Vagina (tissue), 2 donors: ENCODE measurements at places on chromosomes 12 and 14.

DNA sequence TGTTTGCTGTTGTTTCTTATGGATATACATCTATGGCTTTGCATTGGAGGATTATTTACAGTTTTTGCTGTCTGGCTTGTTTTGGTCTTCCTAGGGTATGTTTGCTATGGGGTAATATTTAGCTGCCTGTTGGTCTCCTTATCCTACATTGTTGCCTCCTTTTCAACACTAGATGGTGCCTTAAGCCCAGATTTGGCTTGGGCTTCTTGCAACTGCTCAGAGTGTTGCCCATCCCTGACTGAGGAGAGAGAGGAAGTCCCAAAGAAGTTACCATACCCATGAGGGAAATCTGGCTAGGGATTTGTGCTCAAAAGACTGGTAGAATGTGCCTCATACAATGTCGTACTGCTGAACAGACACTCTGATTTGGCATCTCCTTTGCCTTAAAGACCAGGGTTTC, 94.6 kb upstream of the MUCL1 start:
- DNase-seq, result no peak

GRCh38 chr14:105502446-105503295, 11.6 kb downstream of the TEDC1 start:
- DNase-seq, result no peak

- peak; percentile 34 for DNase-seq
Measured at GRCh38 chr14:97687944-97688630, 890.9 kb downstream of the VRK1 start.

DNA sequence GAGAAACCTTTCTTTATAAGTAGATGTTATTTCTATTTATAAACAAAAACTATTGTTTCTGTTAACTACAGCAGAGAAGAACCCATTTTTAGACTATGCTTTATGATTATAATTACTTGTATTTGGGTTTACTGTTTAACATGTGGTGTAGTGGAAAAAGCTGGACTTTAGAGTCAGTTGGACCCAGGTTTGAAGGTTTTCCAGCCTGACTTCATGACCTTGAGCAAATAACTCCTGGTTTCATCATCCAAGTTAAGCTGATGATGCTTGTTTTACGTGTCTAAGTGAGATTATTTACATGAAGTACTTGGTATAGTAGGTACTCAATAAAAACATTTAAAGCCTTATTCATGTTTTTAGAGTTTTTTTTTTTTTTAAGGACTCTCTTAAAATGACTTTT, 221.8 kb upstream of the ARHGAP5 start:
- DNase-seq, result no peak

- DNase-seq, result no peak
Measured at GRCh38 chr14:23008831-23009230, 1.1 kb downstream of the C14orf93 start.

DNA sequence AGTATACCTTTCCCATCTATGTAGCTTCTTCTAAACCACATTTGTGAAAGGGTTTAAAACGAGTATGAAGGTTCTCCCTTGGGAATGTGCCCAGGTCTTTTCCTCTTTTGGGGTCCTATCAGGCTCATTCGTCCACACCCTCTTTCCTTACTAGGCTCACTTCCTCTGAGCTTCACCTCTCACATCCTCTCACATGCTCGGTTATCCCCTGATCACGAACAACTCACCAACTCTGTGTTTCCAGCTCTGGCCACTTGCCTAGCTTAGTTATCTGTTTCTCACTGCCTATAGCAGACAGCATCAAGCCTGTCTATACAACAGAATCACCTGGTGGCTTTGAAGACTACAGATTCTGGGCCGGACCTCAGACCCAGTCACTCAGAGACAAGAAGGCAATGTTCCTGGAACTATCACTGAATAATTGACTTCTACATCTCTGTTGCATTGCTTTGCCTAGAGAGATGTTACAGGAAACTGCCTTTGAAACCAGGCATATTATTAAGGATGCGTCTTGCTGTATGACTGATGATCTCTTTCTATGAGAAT, 158.2 kb downstream of the FOXN3 start:
- no peak for DNase-seq

GRCh38 chr12:95143621-95144205, 70.3 kb upstream of the NR2C1 start:
- no peak for DNase-seq

GRCh38 chr12:1912580-1913376, 5.7 kb downstream of the CACNA2D4 start:
- DNase-seq, result no peak

DNA sequence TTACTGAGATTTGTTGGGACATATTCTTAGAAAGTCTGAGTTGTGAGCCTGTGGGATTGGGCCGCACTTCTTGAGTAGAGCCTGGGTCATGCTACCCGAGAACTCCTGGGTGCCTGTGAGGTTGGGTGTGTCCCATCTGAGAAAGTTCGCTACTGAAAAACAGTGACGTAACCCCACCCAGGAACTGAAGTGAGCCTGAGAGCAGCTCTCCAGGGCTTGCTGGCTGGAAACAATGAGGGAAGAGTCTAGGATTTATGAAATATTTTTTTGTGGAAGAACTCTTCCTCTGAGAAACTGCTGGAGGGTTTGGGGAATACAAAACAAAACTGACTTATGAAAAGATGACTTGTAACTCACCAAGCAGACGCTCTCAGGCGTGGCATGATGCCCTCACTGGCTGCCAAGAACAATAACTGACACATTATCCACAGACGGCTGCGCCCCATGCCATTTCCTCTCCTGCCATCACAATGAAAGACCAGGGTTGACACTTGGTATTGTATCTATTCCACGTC, 69.2 kb downstream of the RASSF3 start:
- no peak for DNase-seq

GRCh38 chr14:89702073-89702875, 252.3 kb downstream of the EFCAB11 start:
- DNase-seq, result no peak

DNA sequence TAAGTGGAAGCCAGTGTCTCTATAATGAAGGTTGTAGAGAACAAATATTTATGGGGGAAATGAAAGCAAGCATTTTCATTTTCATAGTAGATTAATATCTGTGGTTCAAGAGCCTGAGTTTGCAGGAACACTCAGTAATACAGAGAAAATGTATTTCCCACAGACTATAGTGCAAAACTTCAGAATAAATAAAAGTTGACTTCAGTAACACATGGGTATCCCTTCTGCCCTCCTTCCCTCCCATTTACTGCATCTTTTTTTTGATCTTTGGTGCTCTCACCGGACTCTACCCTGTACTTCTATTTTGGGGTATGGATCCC, 75.3 kb upstream of the AMN1 start:
- no peak for DNase-seq

DNA sequence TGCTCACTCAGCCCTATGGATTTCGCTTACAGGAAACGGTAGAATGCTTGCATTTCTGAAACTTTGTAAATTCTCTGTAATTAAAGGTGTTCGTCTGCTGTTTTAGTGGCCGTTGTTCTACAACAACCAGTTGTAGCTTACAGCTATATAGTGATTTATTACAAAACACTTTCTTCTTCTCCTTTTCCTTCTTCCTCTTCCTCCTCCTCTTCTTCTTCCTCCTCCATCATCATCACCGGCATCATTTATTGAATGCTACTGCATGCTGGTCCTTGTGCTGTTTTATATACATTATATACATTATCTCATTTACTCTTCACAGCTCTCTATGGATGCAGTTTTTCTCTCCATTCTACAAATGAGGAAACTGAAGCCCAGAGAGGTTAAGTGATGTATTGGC, 6.4 kb downstream of the ETV6 start:
- DNase-seq, result no peak

DNA sequence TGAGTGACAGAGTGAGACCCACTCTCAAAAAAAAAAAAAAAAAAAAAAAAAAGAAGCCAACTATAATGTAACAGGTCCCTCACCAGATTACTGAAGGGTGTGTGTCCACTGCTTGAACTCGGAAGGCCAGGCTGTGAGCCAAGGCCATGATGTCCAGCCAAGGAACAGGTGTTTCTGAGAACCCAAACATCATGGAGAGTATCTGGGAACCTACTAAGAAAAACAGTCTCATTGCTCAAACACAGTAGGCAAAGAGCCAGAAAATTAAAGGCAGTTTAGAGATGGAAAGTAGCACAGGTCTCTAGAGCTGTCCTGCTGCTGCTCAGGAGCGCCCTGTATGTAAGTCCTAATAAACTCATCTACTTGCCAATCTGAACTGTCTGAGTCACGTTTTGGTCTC, 12.5 kb upstream of the MAP4K5 start:
- no peak for DNase-seq

DNA sequence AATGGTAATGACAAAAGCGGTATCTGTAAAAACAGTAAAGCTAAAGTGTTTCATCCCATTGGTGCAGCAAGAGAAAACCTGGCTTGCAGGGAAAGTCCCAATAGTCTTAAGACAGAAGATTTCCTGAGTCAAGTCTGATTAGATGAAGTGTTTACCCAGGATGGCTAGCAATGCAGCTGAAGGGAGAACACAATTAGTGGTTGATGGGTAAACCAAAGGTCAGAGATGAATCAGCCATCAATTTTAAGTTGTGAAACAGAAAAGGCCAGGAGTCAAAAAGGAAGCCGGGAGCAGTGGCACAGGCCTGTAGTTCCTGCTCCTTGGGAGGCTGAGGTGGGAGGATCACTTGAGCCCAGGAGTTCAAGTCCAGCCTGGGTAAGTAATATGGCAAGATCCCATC, 52.6 kb downstream of the SEC23A start:
- DNase-seq, result no peak

DNA sequence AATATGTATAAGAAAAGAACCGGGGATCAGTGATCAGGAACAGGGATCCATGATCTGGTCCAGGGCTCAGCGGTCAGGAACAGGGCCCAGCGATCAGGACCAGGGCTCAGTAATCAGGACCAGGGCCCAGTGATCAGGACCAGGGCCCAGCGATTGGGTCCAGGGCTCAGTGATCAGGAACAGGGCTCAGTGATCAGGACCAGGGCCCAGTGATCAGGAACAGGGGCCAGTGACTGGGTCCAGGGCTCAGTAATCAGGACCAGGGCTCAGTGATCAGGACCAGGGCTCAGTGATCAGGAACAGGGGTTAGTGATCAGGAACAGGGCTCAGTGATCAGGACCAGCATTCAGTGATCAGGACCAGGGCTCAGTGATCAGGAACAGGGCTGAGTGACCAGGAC, 56.3 kb downstream of the TMEM121 start:
- peak; percentile 100 for DNase-seq

DNA sequence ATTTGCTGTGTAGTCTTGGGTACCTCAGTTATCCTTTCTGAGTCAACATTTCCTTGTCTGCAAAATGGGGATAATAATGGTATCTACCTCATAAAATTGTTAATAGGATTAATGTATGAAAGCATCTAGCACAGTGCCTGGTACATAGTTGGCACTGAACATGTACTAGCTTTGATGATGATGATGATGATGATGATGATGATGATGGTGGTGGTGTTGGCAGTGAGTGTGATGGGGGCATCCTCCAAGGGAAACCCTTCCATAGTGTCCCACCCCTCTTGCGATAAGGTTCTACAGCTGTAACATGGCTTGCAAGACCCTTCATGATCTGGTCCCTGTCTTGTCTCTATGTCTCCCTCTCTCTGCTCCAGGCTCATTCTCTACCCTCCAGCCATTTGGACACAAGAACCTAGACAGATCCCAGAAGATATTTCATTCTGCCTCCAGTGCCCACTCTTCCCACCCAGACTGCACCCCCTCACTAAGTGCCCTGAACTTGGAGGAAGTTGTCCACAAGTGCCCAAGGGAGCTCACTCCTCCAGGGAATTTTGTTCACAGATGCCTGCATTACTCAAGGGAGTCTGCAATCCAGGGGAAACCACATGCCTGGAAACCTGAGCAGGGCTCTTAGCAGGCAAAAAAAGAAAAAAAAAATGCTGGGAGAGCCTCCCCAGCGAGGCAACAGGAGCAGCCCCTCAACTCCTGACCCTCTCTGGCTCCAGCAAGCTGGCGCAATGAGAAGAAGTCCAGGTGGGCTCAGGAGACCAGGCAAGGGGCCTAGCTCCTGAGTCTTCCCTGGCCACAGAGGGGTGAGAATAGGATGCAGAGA, 10.1 kb upstream of the BDKRB1 start:
- no peak for DNase-seq

- peak; percentile 89 for DNase-seq
Measured at GRCh38 chr12:93818488-93819049, 141.4 kb downstream of the CRADD start.

- no peak for DNase-seq
Measured at GRCh38 chr12:99649551-99649950, 2.0 kb downstream of the GARIN6 start.

DNA sequence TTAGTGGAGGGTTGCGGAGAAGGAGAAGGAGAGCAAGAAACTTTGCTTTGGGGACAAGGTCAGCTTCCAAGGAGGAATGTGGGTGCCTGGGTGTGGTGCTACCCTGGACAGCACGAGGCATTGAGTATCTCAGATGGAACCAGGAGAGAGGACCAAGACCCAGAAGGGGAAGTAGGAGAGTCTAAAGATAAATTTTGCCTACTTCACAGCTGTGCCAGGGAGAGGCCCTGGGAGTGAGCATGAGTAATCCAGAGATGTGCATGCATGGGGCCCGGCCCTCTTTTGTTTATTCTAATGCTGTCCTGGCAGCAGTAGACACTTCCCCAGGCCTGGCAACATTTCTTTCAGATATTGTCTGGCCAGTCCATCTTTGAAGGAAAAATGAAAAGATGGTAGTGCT, 49.5 kb upstream of the GNPNAT1 start:
- DNase-seq, result no peak

- no peak for DNase-seq
Measured at GRCh38 chr12:103924761-103925641, 5.2 kb upstream of the HSP90B1 start.

DNA sequence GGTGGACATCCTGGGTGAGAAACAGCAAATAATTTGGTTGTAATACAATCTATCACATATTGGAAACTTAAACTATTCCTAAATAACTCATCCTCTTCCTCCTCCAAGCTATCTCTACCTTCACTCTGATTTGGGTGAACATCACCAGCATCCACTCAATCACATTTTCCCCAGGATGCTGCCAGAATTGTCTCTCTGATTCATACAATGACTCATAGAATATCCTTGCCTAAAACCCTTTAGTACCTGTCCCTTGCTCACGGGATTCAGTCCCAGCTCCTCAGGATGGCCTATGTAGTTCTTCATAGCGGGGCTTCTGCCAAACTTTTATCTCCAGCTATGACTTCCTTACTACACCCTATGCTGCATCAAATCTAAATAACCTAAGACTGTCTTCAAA, 146.8 kb downstream of the EMP1 start:
- DNase-seq, result no peak
